Natural killer cell (primary cell): ENCODE measurements at places on chromosomes 11 and 22. TPM values are rescaled to one million over a fixed set of nuclear protein-coding genes. Genes with fewer than 3 reads are reported as not detected.

CLNS1A gene
- total RNA-seq: 57.6 TPM

UBQLN3 gene
- total RNA-seq: 0.15 TPM

CAT gene
- total RNA-seq: 36.3 TPM

MS4A1 gene
- 6.7 TPM for total RNA-seq

GRAP2 gene
- 92.2 TPM for total RNA-seq

PNPLA5 gene
- total RNA-seq: not detected

GRIA4 gene
- not detected for total RNA-seq

IRAG1 gene
- total RNA-seq: 0.50 TPM

CRYBA4 gene
- not detected for total RNA-seq

SYT9 gene
- total RNA-seq: not detected
